ENCODE measurements at places on chromosomes 7 and 10.

GRCh38 chr7:116988363-116988989 lies 35.2 kb downstream of the ST7 start:
- DNase-seq, result no peak

GRCh38 chr7:107632492-107632865 lies 28.1 kb upstream of the SLC26A4 start:
- DNase-seq, result no peak

GRCh38 chr7:101848208-101848951 lies 31.0 kb downstream of the CUX1 start:
- DNase-seq, result no peak

- no peak for DNase-seq
These were observed 438.1 kb upstream of the NRP1 start for GRCh38 chr10:33772370-33773252.

- DNase-seq, result no peak
These were observed 191.7 kb upstream of the SLC26A5 start for GRCh38 chr7:103637726-103638125.

- DNase-seq, result no peak
These were observed 572.4 kb downstream of the PHTF2 start for GRCh38 chr7:78370936-78371335.

- DNase-seq, result no peak
These were observed 57.3 kb upstream of the CAPZA2 start for GRCh38 chr7:116805100-116805544.

DNA sequence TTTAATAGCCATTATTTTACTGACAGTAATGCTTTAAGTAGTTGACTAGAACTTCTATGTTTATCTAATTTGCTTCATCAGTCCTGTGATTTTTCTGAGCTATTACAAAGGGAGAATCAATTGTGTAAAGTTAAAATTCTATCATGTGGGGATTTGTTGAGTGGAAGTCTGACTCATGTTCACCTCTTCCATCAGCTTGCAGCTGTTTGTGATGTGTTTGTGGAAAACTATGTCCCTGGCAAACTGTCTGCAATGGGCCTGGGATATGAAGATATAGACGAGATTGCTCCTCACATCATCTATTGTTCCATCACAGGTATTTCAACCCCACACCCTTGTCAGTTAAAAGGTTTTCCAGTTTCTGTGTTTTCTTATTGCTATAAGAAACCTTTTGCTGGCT lies 59.9 kb downstream of the SUGCT start:
- DNase-seq, result no peak

DNA sequence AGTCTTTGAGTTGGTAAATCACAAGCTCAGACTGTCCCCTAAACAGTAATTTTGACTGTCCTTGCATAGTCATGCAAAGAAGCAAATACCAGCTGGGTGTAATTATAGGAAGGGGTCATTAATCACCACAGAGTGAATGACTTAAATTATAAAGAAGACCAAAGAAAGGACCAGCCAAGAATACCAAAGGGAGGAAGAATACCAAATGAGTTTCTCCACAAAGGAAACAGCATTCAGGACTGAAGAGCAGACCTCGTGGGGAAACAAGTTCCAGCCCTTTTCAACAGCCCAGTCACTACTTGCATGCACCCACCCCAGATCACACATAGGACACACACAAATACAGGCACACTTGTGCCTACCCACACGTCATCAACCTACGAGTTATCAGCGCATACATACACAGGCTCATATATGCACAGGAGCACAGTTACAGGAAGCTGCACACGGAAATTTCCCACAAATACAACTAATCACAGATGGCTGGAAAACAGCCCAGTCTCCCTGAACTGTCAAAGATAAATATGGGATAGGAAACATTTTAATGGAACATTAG lies 77.6 kb downstream of the DENND2A start:
- no peak for DNase-seq

GRCh38 chr10:3868271-3868664 lies 83.3 kb upstream of the KLF6 start:
- no peak for DNase-seq

DNA sequence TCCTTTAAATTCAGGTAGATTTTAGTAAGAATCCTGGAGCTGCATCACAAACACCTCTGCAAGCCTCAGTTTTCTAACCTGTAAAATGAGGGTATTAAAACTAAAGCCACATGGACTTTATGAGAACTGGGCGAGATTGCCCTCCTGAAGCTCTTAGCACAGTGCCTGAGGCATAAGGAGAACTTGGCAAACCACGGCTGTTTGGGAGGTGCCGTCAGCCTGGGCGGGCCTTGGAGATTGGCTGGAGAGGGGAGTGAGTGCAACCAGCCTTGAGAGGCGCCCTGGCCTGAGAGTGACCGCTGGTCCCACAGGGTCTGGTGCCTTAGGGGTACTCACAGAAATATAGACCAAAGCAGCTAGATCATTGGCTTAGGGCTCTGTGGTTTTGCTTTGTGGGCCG lies 5.4 kb upstream of the TNS3 start:
- DNase-seq, result no peak

GRCh38 chr7:128937647-128938543 lies at the start of gene IRF5:
TSS of gene IRF5 (plus strand) at chr7:128937927. CDS start at chr7:128942082, 4,155 bp downstream.
- no peak for DNase-seq

DNA sequence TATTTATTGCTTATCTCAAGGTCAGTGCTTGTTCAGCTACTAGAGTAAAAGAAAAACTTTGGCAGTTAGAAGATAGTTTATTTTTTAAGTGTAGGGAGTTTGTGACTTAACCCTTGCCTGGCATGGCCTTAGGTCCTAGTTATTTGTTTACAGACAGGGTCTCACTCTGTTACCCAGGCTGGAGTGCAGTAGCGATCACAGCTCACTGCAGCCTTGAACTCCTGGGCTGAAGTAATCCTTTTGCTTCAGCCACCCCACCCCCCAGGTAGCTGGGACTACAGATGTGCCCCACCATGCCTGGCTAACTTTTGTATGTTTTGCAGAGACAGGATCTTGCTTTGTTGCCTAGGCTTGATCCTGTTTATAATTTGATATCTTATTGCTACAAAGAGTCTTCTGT lies 4.2 kb downstream of the ANLN start:
- DNase-seq, result no peak

GRCh38 chr10:5563991-5564536 lies 39.3 kb downstream of the CALML3 start:
- DNase-seq, result no peak

- no peak for DNase-seq
These were observed 31.7 kb upstream of the ANKRD2 start for GRCh38 chr10:97540669-97541500.

- DNase-seq, result no peak
These were observed 13.8 kb upstream of the MPP7 start for GRCh38 chr10:28316696-28317095.

DNA sequence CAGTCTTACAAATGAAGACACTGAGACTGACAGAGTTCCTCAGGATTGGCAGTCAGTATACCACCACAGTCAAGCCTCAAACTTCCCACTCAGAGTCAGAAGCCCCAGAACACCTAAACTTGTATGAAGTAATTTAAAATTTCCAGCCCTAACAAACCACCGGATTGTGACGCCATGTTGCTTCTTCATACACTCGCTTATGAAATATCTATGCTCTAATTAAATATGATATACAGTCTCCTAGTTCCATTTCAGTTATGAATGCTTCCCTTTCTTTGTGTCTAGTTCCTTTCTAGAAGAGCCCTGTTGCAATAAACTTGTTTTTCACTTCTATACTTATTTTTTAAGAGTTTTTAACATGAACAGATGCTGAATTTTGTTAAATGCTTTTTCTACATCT lies 172.0 kb upstream of the NOBOX start:
- DNase-seq, result no peak

DNA sequence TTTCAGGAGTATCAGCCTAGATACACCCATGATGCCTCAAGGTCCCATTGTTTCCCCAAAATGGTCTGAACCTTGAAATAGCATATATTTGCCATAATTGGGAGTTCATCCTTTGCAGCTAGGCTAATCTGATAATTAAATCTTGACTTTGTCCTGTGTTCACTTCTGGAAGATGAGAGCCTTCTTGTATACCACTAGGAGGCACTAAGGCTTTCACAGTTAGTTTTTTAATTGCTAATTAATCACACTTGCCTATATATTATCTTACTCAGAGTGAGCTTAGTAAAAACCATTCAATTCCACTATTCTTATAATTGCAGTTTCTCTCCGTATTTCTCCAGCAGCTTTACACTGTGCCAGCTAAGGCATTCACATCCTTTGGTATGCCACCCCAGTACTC lies 48.7 kb upstream of the MAGI2 start:
- no peak for DNase-seq

DNA sequence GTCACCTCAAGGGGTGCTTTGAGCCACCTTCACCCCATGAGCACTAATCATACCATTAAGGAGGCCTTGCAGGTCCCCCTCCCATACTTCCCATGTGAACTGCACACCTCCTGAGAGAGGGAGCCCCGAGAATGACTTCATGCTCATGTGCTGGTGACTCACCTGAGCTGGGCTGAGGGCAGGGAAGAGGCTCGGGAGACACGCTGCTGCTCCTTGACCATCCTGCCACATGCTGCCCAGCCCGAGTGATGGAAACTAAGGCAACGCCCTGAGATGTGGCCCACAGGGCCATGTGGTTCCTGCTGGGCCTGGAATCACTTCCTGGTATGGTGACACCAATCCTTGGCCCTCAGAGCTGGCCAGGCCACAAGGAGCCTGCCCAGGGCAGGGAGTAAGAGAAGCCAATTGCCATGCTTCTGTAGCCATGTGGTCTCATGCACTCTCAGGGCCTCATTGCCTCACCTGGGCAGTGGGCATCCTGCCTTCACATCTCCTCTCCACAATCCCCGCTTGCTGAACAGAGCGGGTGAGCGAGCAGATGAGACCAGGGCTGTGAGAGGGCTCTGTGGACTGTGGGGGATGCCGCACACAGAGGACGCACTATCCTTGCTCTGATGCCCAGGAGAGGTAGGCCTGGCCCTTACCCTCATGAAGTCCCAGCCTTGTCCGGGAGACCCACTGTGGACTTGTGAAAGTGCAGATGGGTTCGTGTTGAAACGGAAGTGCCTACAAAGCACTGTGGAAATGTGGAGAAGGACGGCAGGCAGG lies 18.3 kb upstream of the PPIF start:
- DNase-seq, result no peak

DNA sequence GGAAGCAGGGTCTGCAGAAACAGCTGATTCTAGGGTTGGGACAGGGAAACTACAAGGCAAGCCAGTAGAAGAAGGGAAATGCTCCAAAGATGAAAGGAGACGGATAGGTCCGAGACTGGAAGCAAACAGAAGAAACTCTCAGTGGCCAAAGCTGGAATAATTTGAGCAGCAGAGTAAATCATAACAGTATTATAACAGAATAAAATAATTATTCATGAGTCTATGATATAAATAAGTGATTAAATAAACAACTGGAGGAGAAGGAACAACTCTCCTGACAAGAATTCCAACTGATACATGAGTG lies 27.6 kb downstream of the EZH2 start:
- DNase-seq, result no peak
